ENCODE measurements at places on chromosomes 11 and 22.

DNA sequence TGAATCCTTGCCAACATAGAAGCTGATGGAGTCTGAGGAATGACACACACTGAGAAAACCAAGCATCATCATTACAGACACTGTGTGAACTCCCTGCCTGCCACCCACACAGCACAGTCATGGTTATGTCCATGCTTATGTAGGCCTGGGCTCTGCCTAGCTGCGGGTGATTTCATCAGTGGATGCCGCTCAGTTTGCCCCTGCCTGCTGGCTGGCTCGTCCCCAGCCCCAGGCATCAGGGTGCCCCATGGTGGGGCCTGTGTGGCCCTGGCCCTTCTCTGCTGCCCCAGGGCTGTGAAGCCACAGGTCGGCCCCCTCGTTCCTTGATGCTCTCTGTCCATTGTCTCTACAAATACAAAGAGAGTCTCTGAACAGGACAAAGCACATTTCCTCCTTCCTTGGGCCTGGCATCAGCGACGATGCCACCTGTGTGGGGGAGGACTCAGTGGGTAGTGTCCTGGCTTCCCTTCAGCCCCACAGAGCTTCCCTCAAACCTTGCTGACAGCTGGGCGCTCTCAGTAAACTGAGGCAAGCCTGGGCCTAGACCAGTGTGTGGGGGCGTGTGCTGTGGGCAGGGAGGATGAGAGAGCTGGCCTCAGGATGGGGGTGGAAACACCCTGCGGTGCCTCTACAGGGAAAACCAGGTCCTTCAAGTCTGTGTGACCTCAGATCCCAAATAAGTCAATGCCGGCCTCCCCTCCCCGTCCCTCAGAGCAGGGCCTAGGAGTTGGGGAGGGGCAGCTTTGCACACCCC is 20.0 kb upstream of the TUB start:
- DNase-seq = no peak

DNA sequence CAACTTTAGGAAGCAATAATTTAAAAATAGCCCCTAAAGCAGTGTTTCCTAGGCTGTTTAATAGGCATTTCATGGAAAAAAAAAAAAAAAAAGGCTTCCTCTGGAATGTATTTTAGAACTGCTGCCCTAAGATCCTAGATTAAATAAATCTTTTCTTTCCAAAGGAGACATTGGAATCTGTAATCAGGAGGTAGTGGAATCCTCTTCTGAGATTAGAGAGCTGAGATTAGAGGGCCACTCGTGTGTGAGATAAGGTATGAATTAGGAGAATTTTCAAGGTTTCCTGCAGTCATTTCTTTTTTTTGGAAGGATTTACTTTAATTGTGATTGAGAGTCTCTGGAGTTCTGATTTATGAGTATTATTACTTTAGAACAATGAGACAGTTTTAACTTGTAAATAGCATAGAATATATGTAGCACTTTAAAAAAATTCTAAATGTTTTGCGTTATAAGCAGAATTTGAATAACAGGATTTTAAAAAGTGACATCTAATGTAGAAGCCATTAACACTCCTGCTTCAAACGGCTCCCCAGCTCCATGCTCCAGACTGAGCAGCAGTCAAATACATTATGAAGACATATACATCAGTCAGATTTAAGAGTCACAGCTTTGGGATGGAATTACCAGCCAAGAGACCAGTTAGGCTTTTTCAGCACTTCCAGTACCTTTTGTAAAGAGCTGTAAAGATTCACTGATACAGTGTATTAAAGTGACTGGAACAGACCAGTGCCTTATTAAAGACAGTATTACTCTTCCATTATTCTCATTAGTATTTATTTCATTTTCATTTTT is 5.0 kb downstream of the EED start:
- no peak for DNase-seq

DNA sequence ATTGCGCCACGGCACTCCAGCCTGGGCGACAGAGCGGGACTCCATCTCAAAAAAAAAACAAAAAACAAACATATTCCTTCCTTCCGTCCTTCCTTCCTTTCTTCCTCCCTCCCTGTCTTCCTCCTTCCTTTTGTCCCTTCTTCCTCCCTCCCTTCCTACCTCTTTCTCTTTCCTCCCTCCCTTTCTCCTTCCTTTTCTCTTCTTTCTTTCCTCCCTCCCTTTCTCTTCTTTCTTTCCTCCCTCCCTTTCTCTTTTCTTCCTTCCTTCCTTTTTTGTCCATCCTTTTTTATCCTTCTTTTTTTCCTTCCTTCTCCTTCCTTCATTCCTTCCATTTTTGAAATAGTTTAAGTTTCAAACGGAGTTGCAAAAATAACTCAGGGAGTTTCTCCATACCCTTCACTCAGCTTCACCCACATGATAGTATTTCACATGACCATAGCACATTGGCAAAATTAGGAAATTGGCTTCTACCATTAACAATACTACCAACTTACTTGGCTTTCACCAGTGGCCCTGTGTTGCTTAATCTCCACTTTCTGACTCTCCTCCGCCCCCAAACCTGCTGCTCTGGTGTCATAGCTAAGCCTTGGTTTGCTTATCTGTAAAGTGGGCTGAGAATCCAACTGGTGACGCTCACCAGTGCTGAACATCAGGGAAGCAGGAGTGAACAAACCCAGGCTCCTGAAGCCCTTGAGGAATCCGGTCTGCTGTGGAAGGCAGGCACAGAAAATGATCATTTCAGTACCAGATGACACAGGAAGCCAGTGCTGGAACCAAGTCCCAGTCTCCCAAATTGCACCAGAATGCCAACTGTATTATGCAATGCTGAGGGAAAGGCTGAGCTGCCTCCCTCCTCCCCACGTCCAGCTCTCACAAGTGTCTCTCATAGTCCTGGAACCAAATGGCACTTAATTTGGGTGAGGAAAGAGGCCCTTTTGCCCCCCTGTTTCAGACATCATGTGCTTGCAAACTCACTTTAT is 17.2 kb upstream of the CRYBB3 start:
- no peak for DNase-seq

- DNase-seq = no peak
These were observed 1.4 kb downstream of the OSM start for GRCh38 chr22:30265131-30265720.

GRCh38 chr22:38257650-38258250 is 15.1 kb downstream of the TMEM184B start:
- DNase-seq = no peak

DNA sequence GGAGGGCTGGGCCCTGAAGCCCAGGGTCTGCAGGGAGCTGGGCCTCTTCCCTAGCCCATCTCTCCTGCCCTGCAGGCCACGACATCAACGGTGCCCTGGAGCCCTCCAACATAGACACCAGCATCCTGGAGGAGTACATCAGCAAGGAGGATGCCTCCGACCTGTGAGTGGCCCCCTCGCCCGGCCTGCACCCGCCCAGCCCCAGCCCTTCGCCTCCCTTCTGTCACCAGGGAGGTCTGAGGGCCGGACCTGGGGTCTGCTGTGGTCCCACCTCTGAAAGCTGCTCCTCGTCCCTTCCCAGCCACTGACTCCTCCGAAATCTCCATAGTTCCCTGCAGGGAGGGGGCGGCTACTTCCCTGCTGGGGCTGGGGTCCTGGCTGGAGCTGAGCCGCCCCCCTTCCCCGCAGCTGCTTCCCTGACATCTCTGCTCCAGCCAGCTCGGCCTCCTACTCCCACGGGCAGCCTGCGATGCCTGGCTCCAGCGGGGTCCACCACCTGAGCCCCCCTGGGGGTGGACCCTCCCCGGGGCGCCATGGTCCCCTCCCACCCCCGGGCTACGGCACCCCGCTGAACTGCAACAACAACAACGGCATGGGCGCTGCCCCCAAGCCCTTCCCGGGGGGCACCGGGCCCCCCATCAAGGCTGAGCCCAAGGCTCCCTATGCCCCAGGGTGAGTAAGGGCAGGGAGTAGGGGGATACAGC is 13.3 kb downstream of the MYRF start:
- DNase-seq = no peak

- DNase-seq = no peak
These were observed 68.3 kb upstream of the POU2AF2 start for GRCh38 chr11:111177037-111177871.

- DNase-seq = no peak
These were observed 4.3 kb upstream of the TEAD1 start for GRCh38 chr11:12669930-12670329.

DNA sequence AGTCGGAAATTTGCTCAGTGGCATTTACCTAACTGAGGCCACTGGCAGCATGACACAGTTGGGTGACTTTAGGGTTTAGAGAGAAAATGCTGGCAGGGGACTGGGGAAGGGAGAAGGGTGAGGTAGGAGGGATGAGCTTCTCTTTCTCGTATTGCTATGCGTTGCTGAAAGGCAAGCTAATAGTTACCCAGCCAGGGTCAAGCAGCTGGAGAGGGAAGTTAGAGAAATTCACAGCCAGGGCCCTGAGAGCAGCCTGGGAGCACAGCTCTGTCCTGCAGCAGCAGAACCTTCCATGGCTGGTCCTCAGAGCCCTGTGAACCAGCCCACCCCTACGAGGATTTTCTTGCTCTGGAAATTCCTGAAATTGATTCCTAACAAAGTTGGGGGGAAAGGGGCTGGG is 679.6 kb downstream of the NTM start:
- no peak for DNase-seq

DNA sequence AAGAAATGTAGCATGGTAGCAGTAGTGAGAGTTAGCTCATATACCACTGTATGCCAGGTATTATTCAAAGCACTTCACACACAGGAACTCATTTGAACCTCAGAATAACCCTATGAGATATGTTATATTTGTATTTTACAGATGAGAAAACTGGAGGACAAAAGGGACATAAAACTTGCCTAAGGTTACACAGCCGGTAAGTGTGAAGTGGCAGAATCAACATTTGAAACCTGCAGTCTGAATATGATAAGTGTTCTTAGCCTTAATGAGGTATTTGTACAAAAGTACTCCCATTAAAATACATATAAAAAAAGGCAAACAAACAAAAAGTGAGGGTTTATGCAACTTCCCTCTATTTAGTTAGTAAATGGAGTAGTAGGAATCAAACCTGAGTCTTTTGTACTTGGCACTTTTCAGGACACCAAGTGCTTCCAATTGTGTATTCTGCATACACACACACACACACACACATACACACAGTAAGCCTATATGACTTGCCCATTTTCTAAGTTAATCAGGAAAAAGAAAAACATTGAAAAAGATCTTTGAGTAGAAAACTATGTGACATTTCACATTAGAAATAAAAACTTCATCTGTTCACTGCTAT is 223.9 kb upstream of the FOLH1 start:
- DNase-seq = no peak

DNA sequence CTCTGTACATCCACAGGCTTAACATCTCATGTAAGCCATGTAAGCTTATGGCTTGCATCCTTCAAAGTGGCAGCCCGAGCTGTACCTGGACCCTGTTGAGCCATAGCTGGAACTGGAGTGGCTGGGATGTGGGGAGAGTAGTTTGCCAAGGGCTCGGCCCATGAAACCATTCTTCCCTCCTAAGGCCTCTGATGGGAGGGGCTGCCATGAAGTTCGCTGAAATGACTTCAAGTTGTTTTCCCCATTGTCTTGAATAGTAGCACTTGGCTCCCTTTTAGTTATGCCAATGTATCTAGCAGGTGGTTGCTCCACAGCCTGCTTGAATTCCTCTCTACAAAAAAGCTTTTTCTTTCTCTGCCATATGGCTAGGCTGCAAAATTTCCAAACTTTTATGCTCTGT is 5.2 kb upstream of the CHORDC1 start:
- DNase-seq = no peak

GRCh38 chr11:70622091-70622490 is 223.8 kb downstream of the CTTN start:
- no peak for DNase-seq

GRCh38 chr11:121311373-121311772 is 18.8 kb downstream of the SC5D start:
- no peak for DNase-seq

DNA sequence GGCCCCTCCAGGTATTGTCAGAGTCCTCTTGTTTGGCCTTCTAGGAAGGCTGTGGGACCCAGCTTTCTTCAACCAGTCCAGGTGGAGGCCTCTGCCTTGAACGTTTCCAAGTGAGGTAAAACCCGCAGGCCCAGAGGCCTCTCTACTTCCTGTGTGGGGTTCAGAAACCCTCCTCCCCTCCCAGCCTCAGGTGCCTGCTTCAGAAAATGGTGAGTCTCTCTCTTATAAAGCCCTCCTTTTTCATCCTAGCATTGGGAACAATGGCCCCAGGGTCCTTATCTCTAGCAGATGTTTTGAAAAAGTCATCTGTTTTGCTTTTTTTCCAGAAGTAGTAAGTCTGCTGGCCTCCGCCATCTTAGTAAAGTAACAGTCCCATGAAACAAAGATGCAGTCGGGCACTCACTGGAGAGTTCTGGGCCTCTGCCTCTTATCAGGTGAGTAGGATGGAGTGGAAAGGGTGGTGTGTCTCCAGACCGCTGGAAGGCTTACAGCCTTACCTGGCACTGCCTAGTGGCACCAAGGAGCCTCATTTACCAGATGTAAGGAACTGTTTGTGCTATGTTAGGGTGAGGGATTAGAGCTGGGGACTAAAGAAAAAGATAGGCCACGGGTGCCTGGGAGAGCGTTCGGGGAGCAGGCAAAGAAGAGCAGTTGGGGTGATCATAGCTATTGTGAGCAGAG is at the start of gene CD3E:
Gene CD3E (plus strand): TSS at position 163 of the 681 bp plus-strand sequence. CDS start 223 bp downstream, at position 386.
- DNase-seq = peak; percentile 49

DNA sequence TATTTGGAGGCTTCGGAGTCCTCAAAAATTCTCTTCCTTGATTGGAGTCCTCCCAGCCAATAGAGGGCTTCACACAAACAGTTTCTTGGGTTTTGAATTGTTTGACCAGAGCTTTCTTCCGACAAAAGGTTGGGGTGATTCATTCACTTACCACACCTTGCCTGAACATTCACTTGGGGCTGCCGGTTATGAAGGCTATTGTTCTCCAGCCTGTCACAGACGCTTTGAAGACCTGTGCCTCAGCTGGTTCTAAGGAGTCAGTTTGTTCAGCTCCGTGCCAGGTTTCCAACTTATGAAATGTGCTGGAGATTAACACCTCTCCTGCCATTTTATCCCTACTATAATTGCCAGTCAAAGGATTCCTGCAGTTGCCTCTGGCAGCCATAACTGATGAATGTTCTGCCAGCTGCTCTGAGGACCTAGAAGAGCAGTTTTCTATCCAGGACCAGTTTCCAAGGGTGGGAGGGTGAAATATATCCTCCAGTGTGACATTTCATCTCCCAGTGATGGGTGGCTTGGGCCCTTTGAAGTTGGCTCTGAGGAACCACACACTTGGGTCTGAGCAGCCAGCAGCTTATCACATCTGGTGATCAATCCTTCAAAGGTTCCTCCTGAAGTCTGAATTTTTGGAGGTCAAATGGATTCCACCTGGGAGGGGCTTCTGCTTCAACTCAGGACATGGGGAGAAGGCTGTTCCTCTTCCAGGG is 31.4 kb downstream of the LIMK2 start:
- no peak for DNase-seq

GRCh38 chr11:110802162-110802561 is 89.9 kb upstream of the ARHGAP20 start:
- DNase-seq = no peak

- no peak for DNase-seq
These were observed 66.1 kb upstream of the SPON1 start for GRCh38 chr11:13896175-13896980.

- DNase-seq = no peak
These were observed 52.5 kb downstream of the TRIM44 start for GRCh38 chr11:35714882-35715627.

GRCh38 chr11:111494040-111494439 is 18.1 kb downstream of the BTG4 start:
- no peak for DNase-seq

- DNase-seq = no peak
These were observed 18.7 kb downstream of the CELSR1 start for GRCh38 chr22:46518542-46519325.

Measured in stimulated activated CD4-positive, alpha-beta T cell treated with anti-CD3 and anti-CD28 coated beads, Interleukin-2, amount 100 ng/mL, for 4 hours (primary cell).